Hippocampal formation (tissue), 2 donors: ENCODE measurements at places on chromosomes 7 and 10.
A peak's percentile ranks its signal among the peaks of the same experiment; 100 is the strongest.

DNA sequence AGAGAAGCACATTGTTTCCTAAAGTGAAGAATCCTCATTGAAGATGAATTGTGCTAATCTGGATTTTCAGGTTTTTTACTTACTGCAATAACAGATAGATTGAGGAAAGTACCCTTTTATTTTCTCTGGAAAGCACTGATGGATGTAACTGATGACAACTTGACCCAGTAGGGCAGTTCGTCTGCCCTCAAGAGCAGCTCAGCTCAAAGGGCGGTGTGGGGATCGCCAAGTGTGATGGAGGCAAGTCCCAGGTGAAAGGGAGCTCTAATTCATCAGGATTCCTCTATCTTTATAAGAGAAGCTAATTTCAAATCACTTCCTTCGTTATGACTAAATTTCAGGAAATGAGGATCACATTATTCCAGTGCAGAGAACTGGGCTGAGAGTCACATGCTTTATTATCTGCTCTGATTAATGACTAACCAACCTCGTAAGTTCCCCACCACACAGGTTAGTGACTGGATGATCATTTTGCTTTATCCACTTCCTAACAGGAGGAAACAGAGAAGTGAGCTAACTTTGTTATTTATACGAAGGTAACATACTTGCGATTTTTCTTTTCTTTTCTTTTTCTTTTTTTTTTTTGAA is 98.8 kb downstream of the PFKFB3 start:
- DNase-seq, result no peak

DNA sequence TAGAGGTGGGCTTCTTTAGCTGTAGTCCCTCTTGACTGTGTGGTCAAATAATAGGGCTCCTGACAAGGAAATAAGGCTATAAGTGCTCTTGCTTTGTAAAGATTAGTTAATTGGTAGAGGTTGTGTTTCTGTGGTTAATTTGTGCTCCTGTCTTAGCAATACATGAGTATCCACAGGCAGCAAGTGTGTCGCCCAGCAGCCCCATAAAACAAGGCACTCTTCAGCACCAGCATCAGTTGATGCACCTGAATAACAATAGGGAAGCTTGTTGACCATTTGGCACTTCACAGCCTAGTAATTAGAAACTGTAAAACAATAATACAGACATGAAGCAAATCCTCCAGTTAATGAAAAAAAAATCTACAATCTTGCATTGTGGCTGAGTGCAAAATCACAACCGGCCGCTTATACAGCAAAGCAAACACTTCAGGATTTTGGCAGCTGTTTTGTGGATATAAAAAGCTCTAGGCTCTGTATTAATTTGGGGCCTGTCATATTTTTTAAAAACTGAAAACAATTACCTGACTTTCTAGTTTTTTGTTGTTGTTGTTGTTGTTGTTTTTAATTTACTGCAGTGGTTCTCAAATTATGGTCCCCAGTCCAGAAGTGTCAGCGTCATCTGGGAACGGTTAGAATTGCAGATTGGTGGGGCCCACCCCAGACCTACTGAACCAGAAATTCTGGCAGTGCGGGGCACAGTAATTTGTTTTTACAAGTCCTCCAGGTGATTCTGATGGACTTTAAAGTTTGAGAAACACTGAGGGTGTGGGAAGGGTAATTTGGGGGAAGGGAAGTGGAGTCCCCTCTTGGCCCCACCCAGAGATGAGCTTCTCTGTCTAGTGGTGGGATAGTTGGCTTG is 56.8 kb downstream of the AUTS2 start:
- DNase-seq, result no peak

- DNase-seq, result no peak
Measured at GRCh38 chr10:80518143-80518806, 19.4 kb upstream of the SH2D4B start.

DNA sequence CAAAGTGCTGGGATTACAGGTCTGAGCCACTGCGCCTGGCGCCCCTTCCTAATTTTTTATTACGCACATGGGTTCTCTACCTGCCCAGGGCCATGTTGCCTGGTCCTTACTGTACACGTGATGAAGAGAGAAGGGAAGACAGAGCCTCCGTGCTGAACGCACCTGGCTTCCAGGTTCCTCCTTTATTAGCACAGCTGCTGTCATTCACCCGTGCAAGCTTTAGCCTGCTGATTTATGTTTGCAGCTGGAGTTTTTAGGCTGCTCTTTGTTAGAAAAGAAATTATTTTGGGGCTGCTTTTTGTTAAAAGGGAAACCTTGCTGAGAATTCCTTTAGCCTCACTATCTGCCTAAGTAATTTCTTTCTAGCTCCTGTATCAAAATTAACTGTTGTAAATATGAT is 417.0 kb downstream of the CALN1 start:
- no peak for DNase-seq

GRCh38 chr7:105643384-105643783 is 62.1 kb upstream of the EFCAB10 start:
- DNase-seq, result no peak

DNA sequence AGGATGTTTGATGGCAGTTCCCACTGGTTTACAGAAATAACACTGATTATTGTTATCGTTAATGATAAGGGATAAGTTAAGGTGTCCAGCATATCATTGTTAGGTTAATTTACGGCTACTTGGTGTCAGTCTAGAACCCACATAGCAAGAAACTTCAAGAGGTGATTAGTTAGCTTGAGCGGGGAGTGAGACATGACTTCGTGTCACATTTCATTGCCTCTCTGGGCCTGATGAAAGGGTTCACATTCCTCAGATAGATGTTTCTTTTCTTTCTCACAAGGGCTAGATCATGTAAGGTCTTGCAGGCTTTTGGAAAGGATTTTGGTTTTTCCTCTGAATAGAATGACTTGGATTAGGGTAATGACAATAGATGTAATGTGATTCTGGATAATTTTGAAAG is 26.7 kb downstream of the WAC start:
- DNase-seq, result no peak

DNA sequence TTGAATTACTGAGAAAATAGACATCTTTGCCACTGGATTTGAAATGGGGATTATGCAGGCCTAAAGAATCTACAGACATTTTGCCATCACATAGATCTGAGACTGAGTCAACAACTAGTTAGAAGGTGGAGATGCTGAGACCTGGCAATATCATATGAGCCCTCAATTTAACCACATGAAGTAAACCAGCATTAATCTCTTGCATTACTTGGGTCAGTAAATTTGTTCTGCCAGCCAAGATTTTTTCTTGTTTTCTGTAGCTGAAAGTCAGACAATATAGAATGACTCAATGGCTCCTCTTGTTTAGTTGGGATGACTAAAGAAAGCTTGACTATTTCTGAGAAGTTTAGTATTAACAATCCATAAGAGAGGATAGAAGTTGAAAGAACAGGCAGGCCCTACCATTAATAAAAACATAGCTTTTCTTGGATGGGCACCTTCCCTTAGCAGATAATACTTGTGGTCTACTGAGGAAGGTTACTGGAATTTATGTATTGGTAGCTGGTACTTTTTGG is 396.7 kb upstream of the SORCS1 start:
- DNase-seq, result no peak

- no peak for DNase-seq
Measured at GRCh38 chr7:42285383-42285824, 48.4 kb upstream of the GLI3 start.

DNA sequence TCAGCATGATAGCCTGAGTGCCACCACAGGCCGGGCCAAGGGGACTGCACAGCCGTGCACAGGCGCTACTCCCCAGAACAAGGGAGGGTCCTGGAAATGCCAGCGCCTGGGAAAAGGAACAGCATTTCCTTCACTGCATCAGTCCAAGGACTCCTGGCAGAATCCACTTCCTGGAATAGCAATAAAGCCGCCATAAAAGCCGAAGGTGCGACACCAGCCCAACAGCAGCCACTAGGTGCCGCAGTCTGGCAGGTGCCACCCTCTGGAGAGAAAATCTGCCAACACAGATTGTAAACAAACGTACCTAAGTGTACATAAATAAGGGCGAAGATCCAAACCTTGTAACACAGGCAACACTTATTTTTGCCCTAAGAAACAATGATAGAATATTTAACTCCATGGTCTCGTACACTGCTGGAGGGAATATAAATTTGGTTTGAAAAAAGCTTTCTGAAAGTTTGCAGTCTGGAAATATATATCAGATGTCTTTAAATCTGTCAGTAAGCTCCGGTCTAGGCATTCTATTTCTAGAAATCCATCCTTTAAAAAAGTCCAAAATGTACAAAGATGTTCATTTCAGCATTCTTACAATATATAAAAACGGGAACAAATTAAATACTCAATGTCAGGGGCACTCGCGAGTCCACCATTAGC is 22.2 kb downstream of the VOPP1 start:
- no peak for DNase-seq

DNA sequence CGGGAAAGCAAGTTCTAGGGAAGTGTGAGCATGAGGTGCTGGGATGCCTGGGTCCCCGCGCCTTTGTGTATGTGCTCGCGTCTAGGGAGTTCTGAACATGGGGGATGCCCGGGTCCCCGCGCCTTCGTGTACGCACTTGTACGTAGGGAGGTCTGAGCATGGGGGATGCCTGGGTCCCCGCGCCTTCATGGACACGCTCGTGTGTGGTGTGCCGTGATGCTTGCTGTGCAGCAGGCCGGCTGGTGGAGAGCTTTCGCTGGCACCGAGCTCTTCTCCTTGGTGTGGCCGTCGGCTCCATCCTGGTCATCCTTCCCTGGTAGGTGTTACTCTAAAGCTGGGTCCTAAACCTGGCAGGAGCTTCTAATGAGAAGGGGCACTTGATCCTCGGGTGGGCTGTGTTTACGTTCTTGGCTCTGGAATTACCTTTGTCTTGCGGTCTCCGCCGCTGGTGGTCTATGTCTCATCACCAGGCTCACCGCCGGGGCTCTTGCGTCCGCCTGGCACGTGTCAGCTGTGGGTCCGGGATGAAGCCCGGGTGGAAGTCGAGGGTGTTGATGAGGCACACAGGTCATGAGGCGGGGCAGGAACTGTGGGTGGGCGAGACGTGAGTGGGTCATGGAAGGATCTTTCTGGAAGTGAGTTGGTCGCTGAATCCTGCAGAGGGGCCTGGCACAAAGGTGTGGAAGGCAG is 63.5 kb downstream of the DNAJB6 start:
- DNase-seq, result no peak

- DNase-seq, result no peak
Measured at GRCh38 chr7:93890041-93890463, 501 bp downstream of the TFPI2 start.

- DNase-seq, result no peak
Measured at GRCh38 chr10:33231621-33232350, 102.7 kb downstream of the NRP1 start.

- DNase-seq, result no peak
Measured at GRCh38 chr10:128296253-128297007, 170.2 kb upstream of the MKI67 start.

- DNase-seq, result no peak
Measured at GRCh38 chr7:1460821-1461645, 1.8 kb upstream of the MICALL2 start.

DNA sequence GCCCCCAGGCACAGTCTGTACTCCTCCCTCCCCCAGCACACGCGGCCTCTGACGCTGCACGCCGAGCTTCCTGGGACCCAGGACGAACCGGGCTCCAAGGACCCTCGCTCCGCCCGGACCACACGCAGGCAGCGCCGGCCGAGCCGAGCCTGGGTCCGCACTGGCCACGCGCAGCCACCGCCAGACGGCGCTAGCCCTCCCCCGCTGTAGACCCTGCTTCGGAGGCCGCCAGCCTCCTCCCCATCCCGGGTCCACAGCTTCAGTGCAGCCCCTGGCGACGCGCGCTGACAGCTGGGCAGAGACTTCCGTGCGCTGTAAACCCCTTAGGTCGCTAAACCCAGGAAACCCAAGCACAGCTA is 936 bp upstream of the TCERG1L start:
- no peak for DNase-seq

DNA sequence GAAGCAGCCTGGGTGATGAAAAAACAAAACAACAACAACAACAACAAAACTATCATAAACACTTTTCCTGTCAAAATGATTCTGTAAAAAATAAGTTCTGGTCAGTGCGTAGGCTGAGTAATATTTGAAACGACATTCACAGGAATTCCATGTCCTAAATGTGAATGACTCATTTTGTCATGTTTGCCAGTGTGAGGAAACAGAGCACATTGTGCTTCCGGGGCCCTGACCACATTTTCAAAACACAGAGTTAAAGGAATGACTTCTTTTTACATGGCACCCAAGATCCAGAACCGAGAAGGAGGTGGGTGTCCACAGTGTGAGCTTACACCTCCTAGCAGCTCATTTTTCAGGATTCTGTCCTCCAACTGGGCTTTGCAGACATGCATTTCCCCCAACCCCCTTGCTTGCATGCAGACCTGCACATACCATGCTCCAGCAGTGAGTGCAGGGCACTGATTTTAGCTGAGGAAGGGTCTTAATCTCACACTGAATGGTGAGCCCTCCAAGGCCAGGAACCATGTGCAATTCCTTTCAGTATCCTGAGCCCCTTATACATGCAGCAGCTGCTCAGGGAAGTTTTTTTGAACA is 3.0 kb downstream of the CLRN3 start:
- DNase-seq, result no peak

GRCh38 chr7:77244222-77244934 is 44.8 kb upstream of the FGL2 start:
- DNase-seq, result no peak

GRCh38 chr10:26438534-26439341 is 597 bp downstream of the APBB1IP start:
- DNase-seq, result peak; percentile 1

DNA sequence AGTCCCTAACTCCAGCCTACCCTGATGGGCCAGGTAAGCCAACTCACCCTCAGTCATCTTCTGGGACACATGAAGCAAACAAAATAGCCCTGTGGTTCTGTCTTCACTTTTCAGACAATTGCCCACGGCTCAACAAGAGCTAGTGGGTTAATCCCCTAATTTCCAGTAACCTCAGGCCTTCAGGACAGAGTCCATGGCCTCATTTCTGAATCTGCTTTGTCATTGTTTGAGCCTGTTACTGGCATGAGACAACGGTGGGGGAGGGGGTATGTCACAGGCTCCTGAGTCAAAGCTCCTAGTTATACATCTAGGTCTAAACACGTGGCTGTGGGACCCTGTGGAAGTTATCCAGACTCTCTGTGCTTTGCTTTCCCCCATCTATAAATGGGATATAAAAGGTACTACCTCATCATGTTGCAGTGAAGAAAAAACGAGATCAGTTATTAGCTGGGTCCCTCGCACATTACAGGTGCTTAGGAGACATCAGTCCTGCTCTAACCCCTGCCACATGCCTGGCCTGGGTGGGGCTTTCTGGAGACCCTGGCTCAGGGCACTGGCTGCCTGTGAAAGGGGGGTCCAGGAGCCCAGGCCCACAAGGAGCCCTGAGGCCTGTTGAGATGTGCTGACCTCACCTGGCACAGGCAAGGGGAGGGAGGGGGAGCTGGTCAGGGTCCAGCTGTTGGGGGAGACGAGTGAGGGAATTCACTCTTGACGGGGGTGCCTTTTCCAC is 16.5 kb downstream of the MAT1A start:
- DNase-seq, result no peak

DNA sequence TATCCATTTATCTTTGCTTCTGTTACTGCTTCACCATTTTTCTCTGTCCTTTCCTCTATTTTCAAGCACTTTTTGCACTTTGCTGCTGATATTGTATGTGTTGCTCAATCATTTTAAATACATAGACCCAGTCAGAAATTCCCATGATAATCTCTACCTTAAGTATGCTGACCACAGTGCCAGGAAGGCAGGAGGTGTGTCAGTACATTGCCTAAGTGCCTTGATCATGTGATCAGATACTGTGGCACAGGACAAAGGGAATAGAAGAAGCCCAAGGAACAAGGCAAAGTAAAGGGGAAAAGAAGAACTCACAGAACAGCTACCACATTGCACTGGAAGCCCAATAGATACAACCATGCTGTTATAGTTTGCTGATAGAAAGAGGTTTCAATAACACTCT is 53.7 kb upstream of the CD36 start:
- DNase-seq, result no peak

GRCh38 chr7:148637094-148637493 is 46.5 kb downstream of the C7orf33 start:
- no peak for DNase-seq

- DNase-seq, result no peak
Measured at GRCh38 chr7:104153287-104153686, 54.5 kb downstream of the ORC5 start.
